Vagina (tissue), 2 donors: ENCODE measurements at places on chromosomes 1 and 21.

- DNase-seq, result no peak
Observed at GRCh38 chr1:94406446-94406845, 11.7 kb upstream of the ABCD3 start.

- no peak for DNase-seq
Observed at GRCh38 chr1:210085359-210085758, 147.2 kb upstream of the SERTAD4 start.

DNA sequence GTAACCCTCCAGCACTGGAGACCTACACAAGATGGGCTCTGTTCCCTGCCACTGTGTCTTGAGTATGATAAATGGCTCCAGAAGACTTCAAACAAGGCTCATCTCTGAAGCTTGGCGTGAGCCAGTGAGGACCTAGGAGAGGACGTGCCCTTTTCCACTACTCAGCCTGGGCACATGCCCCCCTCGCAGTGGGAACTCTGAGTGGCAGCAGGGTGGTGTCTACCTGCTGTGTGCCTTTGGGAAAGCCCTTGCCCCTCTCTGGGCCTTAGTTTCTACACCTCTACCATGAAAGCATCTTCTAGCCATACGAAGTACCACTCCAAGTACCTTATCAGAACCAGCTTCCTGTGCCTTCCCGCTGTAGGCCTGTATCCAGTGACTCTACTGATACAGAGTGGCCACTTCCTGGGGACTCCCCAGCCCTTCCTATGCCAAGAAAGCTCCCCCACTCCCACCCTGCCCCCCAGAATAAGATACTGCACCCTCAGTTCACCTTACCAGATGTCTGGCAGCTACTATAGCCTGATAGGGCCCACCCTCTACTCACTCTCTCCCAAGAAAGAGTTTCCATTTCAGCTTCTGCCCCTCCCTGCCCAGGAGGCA is 3.1 kb upstream of the MOB3C start:
- no peak for DNase-seq

DNA sequence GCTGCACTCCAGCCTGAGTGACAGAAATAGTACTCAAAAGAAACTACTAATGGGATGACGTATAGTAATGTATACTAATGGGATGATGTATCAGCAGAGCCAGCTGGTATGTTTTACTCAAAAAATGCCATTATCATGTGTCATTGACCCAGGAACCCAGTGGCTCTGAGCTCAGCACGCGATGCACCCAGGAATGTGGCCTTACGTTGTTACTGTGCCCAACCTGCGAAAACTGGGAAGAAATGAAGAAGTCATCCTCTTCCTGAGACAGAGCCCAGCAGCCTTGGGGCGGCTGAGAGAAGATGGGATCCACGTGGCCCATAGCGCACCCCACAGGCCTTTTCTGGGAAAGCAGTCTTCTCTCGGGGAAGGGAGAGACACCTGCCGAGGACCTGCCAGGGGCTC is 8.8 kb downstream of the UBE2J2 start:
- DNase-seq, result no peak

DNA sequence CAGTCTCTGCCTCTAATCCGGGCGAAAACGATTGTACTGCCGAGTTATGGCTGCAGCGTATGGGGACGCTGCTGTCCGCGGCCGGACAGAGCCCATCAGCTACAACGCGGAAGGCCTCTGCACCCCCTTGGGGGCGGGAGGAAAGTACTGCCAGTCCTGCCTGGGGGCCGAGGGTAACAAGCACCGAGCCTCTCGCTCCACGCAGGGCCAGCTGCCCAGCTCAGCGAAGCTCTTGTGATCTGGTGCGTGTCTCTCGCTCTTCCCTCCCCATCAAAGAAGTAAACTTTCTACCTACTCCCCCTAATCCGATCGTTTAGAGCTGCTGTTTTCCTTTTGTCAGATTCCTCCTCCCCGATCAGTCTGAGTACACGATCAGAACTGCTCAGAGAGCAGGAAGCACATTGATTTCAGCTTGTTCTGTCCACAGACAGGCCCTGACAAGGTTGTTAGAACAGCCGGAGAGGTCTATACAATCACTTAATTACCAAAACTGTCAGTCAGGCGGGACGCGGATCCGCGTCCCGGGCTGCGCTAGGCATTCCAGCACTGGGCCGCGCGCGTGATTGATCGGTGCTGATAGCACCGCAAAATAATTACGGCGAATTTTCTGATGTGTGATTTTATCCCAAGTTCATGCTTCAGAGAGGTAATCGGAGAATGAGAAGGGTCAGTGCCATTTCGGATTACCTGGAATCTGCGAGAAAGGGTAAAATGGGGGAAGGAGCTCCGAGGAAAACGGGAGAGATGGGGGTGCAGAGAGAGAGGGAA is 8.7 kb upstream of the BARHL2 start:
- DNase-seq, result no peak

GRCh38 chr1:204967451-204967850 is 75.6 kb upstream of the CNTN2 start:
- DNase-seq, result no peak

- no peak for DNase-seq
Observed at GRCh38 chr1:73782901-73783300, 415.1 kb downstream of the LRRIQ3 start.

- DNase-seq, result no peak
Observed at GRCh38 chr1:75579046-75579445, 31.9 kb downstream of the SLC44A5 start.

- no peak for DNase-seq
Observed at GRCh38 chr1:107116306-107116790, 24.5 kb upstream of the NTNG1 start.

GRCh38 chr1:203570805-203571204 is 55.8 kb upstream of the ATP2B4 start:
- DNase-seq, result no peak

GRCh38 chr1:16440131-16440469 is 424 bp upstream of the NECAP2 start:
- DNase-seq, result no peak
